ENCODE measurements at places on chromosomes 1 and 21.

- DNase-seq: no peak
Measured at GRCh38 chr1:20212085-20212684, 25.9 kb upstream of the PLA2G2C start.

DNA sequence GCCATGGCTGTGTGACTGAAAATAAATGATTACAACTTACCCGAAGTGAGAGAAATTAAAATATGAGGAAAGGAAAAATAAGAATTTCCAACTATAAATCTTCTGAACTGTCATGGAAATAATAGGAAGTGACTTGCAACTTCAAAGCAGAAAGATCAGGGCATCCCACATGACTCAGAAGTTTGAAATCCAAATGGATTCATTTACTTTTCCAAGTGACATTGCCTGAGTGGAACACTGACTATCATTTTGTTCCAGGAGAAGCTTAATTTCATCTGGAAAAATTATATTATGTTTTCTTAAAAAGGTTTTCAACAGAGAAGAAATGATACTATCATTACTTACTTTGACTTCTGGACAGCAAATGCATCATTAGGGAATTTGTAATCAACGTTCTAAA is 110.8 kb downstream of the GREM2 start:
- no peak for DNase-seq

DNA sequence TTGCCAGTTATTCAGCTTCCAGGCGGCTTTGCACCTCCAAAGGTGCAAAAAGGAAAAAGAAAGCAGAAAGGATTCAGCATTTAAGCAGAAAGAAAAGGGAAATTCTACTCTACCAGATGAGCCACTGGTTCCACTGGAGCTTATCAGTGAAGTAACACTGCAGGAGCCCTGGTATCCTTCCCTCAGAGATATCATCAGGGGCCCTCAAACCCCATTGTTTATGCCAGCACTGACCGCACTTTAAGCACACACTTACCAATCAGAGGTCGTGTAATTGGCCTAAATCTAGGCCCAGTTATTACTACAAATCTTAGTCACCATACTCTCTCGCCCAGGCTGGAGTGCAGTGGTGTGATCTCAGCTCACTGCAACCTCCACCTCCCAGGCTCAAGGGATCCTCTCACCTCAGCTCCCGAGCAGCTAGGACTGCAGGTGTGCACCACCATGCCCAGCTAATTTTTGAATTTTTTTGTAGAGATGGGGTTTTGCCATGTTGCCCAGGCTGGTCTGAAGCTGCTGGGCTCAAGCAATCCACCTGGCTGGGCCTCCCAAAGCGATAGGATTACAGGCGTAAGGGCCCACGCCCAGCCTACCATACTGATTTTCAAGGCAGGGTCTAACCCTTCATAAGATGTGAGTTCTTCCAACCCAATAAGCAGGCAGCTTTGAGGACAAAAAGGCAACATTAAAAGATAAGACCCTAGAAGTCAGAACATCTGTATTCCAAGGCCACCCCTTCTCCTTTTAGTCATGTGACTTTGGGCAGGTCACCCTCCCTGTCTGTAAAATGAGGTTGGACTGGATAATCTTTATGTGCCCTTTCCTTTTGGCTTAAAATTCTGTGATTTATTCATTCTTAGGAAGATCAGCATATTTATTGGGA is 125.3 kb downstream of the SYT2 start:
- DNase-seq: no peak

GRCh38 chr1:66274634-66275033 is 259.3 kb upstream of the SGIP1 start:
- no peak for DNase-seq

GRCh38 chr1:23699280-23700179 is 7.9 kb downstream of the RPL11 start:
- no peak for DNase-seq

DNA sequence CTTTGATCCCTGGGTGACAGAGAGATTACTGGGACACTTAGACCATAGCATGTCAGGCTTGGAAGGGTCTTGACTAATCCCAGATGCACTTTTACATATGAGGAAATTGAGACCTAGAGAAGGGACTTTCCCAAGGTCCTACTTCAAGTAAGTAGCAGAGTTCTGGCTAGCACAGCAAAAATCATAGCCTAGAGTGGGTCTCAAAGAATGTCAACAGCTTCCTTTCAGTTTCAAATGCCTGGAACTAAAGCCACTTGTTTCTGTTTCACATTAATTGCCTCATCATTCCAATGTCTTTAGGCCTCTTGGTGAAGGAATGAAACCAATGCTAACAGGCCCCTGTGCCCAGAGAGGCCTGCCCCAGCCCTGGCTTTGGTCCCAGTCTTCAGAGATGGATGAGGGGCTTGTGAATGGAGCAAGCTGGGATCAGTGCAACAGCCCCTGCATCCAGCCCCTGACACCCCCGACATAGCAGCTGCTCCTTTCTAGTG is 26.6 kb downstream of the ATF3 start:
- DNase-seq: no peak

DNA sequence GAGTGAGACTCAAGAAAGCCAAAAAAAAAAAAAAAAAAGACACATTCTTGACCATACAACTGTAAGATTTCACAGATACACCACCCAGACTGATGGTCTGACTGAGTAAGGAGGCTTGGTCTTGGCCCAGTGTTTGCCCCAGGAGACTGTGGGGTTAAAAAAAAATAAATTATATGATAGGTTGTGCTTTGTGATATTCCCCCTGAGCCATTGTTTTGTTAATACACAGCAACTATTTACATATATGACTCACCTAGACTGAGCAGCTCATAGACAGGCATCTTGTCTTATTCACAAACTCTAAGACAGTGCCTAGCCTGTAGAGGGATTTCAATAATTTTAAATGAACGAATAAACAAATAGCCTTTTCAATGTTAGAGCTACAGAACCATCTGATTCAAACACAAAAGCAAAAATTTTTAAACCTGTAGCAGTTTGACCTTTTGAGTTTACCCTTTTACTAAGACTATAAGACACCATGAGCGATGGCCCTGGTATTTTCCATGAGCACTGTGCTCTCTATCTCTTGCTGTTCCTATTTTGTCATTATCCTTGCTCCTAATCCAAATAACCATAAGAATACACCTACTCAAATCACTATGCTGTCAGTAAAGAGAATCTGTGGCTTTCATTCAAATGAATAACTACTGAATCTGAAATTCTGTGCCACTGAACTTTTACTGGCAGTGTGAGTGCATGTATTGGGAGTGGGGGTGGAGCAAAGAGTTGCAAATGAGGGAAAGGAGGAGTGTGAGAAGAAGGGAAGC is 199.4 kb upstream of the PTBP2 start:
- no peak for DNase-seq

DNA sequence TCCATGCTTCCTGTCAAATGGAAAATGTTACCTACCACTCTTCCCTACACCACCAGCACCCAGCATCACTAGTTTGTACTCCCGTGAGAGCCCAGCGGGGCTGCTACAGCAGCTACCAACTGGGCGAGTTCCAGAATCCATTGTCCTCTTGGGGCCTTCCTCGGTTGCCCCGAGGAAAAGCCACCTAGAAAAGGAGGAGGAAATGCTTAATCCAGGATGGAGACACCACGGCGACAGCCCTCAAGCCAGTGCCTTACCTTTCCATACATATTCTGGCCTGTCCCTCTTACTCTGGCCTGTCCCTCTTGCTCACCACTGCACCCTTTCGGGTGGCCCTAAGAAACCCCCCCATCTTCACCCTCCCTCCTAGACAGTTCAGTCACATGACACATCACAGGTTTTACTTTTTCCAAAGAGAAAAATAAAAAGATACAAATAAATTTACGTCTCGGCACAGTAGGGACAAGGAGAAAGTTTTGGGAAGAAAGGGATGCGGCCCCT is 478 bp downstream of the RIT1 start:
- DNase-seq: no peak

- no peak for DNase-seq
Measured at GRCh38 chr1:235902677-235903542, 36.2 kb upstream of the LYST start.

GRCh38 chr1:66598670-66599069 is 64.7 kb downstream of the SGIP1 start:
- no peak for DNase-seq

DNA sequence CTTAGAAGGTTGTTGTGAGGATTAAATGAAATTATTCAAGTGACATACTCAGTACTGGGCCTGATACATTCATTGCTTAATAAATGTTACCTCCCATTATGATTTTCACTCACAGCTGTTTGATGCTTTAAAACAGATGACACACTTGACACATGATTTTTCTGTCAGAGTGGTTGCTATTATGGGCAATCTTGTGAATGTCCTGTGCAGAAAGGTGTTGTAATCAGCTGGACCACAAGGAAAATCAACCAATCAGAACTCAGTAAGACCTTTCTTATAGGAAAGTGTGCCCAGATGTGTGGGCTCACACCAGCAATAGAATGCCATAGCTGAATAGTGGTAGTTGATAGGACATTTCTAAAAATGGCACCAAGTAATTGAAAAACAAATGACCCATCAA is 23.5 kb downstream of the GJA5 start:
- DNase-seq: no peak

- DNase-seq: no peak
Measured at GRCh38 chr1:154326546-154327465, 1.5 kb downstream of the ATP8B2 start.

GRCh38 chr1:205144046-205144720 is 22.4 kb upstream of the RBBP5 start:
- no peak for DNase-seq

GRCh38 chr1:209057901-209058300 is 525.6 kb upstream of the CAMK1G start:
- no peak for DNase-seq

DNA sequence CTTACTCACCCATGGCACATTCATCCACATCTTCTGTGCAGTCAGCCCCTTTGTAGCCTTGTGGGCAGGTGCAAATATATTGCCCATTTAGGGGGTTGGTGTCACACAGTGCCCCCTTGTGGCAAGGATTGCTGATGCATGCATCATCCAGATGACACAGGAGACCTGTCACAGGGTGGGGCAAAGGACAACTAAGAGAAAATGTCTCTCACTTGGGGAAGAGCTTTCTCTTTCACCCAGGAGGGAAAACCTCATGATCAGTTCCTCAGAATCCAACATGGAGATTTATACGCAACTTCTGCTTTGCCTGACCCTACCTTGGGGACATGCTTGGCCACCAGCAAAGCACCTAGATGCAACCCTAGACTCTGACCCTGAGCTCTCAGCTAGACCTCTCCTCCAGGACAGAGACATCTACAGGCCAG is 71.8 kb upstream of the ADAM30 start:
- DNase-seq: peak; percentile 56

GRCh38 chr1:230333590-230334446 is 92.3 kb downstream of the PGBD5 start:
- DNase-seq: no peak

DNA sequence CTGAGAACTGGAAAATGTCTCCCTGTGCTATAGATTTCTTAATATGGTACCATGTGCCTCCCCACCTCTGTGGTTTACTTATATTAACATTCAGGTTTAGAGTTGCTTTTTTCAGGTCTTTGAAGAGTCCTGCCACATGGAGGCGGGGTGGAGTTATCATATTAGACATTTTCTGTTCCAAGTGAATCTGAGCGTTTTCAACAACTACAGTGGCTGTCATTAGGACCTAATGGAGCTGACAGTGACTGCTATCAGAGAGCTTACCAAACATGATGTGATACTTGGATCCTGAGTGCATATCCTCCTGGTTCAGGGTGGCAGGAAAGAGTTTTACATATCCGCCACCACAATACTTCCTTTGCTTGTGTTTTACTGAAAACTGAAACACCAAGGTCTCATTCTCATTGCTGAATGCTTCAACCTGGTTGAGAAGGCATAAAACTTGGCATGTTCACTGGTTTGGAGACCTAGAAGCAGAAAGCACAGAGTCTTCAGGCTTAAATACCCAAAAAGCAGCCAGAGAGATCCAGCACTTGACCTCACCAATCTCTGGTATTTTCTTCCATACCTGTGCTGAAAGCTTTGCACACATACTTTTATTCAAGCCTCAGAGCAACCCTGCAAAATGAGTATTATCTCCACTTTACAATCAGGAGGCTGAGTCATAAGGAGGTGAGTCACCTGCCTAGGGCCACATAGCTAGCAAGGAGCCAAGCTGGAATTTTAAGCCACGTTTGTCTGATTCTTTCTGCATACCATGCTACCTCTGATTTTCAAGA is 47.4 kb upstream of the OSBPL9 start:
- peak; percentile 9 for DNase-seq

- no peak for DNase-seq
Measured at GRCh38 chr1:173161510-173162221, 45.5 kb downstream of the TNFSF4 start.

- no peak for DNase-seq
Measured at GRCh38 chr1:8682573-8682972, 134.9 kb downstream of the RERE start.

DNA sequence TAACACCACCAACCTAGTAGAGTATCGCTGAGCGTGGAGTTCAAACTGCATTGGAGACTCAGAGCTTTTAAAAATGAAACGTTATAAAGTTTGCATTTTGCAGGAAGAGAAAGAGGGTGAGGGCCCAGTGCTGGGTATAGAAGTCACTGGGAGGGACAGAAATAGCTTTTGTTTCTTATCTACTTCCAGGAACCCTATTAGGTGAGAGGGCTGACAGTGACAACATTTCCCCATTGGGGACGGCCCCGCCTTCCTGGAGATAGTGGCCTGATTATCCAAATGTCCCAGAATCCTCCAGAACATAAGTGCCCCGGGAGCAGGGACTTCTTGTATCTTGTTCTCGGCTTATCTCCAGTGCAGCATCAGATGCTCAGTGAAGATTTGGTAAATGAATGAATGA is 574.9 kb downstream of the PTPRU start:
- DNase-seq: no peak

DNA sequence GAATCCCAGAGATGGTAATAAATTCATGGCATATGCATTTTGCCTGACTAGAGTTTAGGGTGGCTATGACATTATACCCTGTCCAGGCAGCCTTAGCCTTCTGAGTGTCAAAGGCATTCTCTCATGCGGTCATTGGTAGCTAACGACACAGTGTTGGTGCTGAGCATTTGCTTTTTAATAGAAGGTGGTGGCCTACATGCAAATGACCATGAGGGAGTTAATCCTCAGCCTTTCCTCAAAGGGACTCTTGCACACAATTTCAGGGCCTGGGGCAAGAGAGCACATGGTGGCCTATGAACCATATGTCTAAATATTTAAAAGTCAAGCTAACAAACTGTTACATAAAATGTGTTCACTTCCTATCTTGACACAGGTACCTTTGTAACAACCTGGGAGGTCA is 30.9 kb upstream of the KCNA10 start:
- no peak for DNase-seq

Data from activated CD8-positive, alpha-beta memory T cell treated with anti-CD3 and anti-CD28 coated beads for 1 hour (primary cell).